ENCODE measurements at places on chromosomes 7 and 10. TPM values are rescaled to one million over a fixed set of nuclear protein-coding genes. Genes with fewer than 3 reads are reported as not detected.

SCRN1 gene
- 62.7 TPM for total RNA-seq

SPAG6 gene
- 6.6 TPM for total RNA-seq

NEURL1 gene
- total RNA-seq: 102 TPM

DNA sequence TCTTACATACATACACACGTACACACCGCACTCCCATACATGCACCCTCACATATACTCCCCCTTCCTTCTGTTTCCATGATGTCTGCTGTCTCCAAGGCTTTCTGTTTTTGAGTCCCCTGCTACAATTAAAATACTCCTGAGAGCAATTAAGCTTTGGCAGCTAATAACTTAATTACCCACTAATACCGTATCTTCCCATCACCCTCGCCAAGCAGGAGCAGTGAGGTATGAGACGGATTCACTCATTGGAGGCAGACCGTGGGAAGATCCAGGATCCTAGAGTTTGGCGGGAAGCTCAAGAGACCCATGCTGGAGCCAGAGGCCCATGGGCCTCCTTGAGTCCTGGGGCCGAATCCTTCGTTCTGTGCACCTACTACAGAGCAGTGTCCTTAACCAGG lies 1.7 kb upstream of the CALN1 start:
- H3K36me3 ChIP-seq: no peaks in the 10 kb centered on the region
- H3K27me3 ChIP-seq: no peaks in the 10 kb centered on the region
- H3K4me3 ChIP-seq: no peak overlapping the region
- no peaks in the 10 kb centered on the region for H3K4me1 ChIP-seq
- no peak for DNase-seq

FGFBP3 gene
- total RNA-seq: 9.6 TPM

KIAA1217 gene
- total RNA-seq: 99.0 TPM

DNA sequence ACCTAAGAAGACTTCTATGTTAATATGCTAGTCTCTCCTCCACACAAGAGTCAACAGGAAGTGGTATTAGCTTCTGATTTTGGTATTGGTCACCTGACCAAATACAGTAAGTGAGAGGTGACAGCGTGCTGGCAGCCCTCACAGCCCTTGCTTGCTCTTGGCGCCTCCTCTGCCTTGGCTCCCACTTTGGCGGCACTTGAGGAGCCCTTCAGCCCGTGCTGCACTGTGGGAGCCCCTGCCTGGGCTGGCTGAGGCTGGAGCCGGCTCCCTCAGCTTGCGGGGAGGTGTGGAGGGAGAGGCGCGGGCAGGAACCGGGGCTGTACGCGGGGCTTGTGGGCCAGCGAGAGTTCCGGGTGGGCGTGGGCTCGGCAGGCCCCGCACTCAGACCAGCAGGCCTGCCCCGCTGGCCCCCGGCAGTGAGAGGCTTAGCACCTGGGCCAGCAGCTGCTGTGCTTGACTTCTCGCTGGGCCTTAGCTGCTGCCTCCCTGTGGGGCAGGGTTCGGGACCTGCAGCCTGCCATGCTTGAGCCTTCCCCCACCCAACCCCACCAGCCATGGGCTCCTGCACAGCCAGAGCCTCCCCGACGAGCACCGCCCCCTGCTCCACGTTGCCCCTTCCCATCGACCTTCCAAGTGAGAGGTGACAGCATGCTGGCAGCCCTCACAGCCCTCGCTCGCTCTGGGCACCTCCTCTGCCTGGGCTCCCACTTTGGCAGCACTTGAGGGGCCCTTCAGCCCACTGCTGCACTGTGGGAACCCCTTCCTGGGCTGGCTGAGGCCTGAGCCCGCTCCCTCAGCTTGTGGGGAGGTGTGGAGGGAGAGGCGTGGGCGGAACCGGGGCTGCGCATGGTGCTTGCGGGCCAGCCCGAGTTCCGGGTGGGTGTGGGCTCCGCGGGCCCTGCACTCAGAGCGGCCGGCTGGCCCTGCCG lies 4.2 kb upstream of the ACSL5 start:
- DNase-seq: no peak
- H3K27me3 ChIP-seq: no peaks in the 10 kb centered on the region
- H3K27ac ChIP-seq: no peak overlapping the region
- no peaks in the 10 kb centered on the region for H3K36me3 ChIP-seq
- H3K4me1 ChIP-seq: peaks cover 4% of the 10 kb centered on the region

- H3K4me3 ChIP-seq: no peak overlapping the region
- DNase-seq: no peak
- peaks cover 25% of the 10 kb centered on the region for H3K27me3 ChIP-seq
- no peaks in the 10 kb centered on the region for H3K4me1 ChIP-seq
- no peak overlapping the region for H3K27ac ChIP-seq
- H3K36me3 ChIP-seq: no peaks in the 10 kb centered on the region
These were observed 278.3 kb upstream of the SP8 start for GRCh38 chr7:21064698-21065648.

DNA sequence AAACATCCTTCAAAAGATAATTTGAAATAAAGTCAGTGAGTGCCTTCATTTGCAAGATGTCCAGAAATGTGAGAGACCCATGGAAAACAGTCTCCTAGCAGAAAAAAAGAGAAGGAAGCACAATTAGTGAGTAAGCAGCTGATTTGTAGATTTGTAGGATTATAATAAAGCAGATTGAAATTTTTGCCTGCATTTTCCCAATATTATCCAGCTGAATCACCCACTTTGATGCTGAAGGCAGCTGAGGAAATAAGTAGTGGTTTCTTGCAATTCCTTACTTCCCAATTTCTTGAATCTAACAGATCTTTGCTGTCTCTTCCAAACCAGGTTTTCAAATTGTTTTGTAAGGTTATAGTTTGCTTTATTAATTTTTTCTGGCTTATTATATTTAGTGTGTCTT lies 181.4 kb downstream of the GNAT3 start:
- no peak for DNase-seq
- no peak overlapping the region for H3K27ac ChIP-seq
- H3K4me1 ChIP-seq: peaks cover 2% of the 10 kb centered on the region

OR2A25 gene
- total RNA-seq: not detected

DNA sequence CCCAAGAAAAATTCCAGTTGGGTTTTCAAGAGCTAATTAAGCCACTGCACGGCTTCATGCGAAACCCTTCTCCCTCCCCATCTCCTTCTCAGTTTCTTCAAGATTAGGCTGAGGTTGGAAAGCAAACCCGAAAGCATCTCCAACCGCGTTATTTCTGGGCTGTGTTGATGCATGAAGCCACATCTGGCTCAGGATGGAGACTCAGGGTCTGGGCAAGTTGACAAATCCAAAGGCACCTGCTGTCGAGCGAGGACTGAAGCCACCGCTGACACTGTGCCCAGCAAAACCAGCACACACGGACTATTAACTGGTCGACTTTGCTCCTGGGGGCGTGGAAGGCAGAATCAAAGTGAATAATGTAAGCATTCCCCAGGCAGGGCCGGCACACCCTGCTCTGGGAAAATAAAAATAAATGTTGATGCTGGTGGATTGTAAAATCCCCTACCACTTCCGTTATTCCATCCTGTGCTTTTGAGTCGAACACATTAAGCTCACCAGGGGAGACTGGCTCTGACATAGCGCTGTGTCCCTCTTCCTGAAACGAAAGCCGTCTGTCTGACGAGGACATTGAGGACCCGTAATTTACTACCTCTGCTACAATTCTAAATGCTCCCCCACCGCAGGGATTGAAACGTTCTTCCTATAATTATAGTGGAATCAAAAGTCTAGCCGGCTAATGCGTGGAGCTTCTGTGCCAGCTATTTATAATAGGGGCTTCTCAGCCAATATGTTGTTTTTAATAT lies 269.8 kb downstream of the ADARB2 start:
- peaks cover 40% of the 10 kb centered on the region for H3K4me1 ChIP-seq
- no peak for DNase-seq
- H3K4me3 ChIP-seq: peak overlapping the region; percentile 23
- H3K36me3 ChIP-seq: peaks cover 3% of the 10 kb centered on the region
- peak overlapping the region; percentile 50 for H3K27ac ChIP-seq

OPN1SW gene
- not detected for total RNA-seq

GRCh38 chr10:75353183-75353582 lies 48.4 kb downstream of the ZNF503 start:
- H3K4me3 ChIP-seq: no peak overlapping the region
- H3K36me3 ChIP-seq: no peaks in the 10 kb centered on the region
- peaks cover 7% of the 10 kb centered on the region for H3K4me1 ChIP-seq
- peaks cover 5% of the 10 kb centered on the region for H3K27me3 ChIP-seq
- H3K27ac ChIP-seq: no peak overlapping the region
